Stimulated activated CD4-positive, alpha-beta T cell treated with anti-CD3 and anti-CD28 coated beads, TNF-alpha, amount 100 ng/mL, for 4 hours (primary cell): ENCODE measurements at places on chromosomes 4 and X.

DNA sequence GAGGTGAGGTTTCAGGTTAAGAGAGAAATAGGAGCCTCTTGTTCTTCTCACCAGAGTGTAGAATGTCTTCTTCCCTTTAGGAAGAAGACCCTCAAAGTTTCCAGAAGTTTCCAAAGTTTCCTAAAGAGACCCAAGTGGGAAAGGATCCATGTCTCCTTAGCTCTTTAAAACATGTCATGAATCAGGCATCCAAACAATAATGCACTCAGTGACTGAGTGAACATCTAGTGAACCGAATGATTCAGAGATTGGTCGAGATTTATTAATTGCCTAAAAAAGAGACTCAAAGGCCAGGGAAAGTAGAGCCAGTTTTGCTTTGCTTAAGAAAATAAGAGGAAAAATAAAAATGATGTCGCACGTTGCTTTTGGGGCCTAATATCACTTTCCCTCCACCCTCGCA, 29.4 kb downstream of the FGF5 start:
- no peak for DNase-seq

GRCh38 chrX:120021927-120022326, 55.6 kb downstream of the RHOXF2B start:
- no peak for DNase-seq

- DNase-seq, result no peak
These were observed 677.2 kb upstream of the INTU start for GRCh38 chr4:126955292-126956183.

DNA sequence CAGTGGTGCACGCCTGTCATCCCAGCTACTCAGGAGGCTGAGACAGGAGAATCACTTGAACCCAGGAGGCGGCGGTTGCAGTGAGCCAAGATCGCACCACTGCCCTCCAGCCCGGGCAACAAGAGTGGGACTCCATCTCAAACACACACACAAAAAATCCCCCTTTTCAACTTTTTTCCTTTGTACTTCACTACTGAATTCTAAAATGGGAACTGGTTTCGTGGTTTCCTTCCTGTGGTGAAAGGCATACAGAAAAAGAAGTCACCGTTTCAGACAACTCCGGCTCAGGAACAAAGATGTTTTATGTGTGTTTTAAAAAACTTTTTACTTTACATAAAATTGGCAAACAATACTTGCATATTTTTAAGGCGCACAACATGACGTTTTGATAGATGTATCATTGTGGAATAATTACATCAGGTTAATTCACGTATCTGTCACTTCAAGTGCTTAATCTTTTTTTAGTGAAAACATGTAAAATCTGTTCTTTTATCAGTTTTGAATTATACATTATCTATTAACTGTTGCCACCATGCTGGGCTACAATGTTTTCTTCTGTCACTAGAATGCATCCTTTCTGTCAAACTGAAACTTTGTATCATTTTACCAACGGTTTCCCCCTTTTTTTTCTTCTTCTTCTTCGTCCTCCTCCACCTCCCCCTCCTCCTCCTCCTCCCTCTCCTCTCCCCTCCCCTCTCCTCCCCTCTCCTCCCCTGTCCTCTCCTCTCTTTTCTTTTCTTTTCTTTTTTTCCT, 186.0 kb downstream of the CRLF2 start:
- DNase-seq, result no peak

DNA sequence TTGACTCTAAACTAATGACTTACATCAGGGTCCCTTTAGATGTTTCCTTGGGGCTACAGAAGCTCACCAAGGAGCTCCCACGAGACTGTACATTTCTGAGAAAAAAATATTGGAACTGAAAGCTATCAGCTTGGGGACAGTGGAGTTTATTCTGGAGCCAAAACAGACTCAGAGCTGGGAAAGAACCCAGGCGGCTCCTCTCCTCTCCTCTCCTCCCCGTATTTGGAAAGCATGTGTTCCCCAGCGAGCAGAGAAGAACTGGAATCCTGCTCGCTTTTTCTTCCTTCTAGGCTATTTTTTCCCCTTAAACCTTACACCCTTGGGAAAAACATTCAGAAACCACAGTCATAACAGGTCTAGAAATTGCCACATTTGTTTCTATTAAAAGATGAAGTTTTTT, 4.3 kb upstream of the MAP7D3 start:
- no peak for DNase-seq

DNA sequence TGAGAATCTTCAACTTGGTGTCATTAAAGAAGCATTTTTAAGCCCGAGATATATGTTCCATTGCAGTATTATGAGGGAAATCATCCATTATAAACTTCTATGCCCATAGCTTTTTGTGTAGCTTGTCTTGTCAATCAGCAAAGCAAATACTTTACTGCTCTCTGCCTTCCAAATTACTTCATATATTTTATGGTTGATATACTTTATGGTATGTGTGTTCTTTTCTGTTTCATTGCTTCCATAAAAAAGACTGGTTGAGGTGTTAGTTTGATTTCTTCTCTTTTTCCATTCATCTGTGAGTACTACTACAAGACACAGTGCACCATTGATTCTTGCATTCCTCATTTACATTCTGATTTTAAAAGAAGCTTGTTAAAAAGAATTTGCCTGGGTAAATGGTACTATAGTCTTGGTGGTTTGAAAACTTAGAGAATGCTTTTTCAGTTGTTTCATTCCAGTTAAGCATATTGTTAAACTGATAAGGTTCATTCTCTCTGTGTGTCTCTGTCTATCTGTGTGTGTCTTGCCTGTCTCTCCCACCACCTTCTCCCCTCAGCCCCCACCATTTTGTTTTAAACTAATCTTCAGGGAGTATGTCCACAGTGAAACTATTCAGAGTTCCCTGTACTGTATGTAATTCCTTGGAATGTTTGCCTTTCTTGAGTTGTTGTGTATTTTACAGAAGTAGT, 27.1 kb downstream of the STAG2 start:
- no peak for DNase-seq

DNA sequence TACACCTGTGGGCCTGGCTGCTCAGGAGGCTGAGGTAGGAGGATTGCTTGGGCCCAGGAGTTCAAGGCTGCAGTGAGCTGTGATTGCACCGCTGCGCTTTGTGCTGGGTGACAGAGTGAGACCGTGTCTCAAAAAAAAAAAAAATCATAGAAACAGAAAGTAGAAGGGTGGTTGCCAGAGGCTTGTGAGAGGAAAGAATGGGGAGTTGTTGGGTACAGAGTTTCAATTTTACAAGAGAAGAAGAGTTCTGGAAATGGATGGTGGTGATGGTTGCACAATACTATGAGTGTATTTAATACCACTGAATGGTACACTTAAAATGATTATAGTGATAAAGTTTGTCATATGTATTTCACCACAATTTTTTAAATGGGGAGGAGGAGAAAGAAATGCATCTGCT, 10.2 kb upstream of the GLOD5 start:
- no peak for DNase-seq

- no peak for DNase-seq
These were observed 131.5 kb downstream of the JADE1 start for GRCh38 chr4:128940971-128941370.

GRCh38 chr4:152983774-152984411, 47.8 kb downstream of the FHDC1 start:
- DNase-seq, result no peak
